ENCODE measurements at places on chromosomes 16 and 17. TPM values are rescaled to one million over a fixed set of nuclear protein-coding genes. Genes with fewer than 3 reads are reported as not detected.

The KRTAP4-1 gene
- not detected for total RNA-seq

The EVI2B gene
- total RNA-seq = not detected

The ADAD2 gene
- not detected for total RNA-seq

The BICDL2 gene
- not detected for total RNA-seq

The ZNF423 gene
- 1.2 TPM for total RNA-seq

The KCNJ2 gene
- 3.4 TPM for total RNA-seq

The MYH11 gene
- not detected for total RNA-seq

The TEKT5 gene
- total RNA-seq = not detected

The TBC1D28 gene
- total RNA-seq = not detected

The PLA2G10 gene
- total RNA-seq = 0.43 TPM

The TPSD1 gene
- total RNA-seq = not detected

The IRF8 gene
- 0.11 TPM for total RNA-seq

The BAHCC1 gene
- total RNA-seq = 5.6 TPM

The ACSM2A gene
- not detected for total RNA-seq

The MYCBPAP gene
- total RNA-seq = 2.0 TPM

The B4GALNT2 gene
- not detected for total RNA-seq

The HAS3 gene
- total RNA-seq = not detected

The CCL8 gene
- not detected for total RNA-seq

The KLHL10 gene
- 0.79 TPM for total RNA-seq

The SNX20 gene
- total RNA-seq = under 0.01 TPM

The FBF1 gene
- total RNA-seq = 28.7 TPM

The CCL11 gene
- total RNA-seq = not detected

The OR3A3 gene
- not detected for total RNA-seq

The HID1 gene
- 1.2 TPM for total RNA-seq

The TLCD1 gene
- 15.8 TPM for total RNA-seq

The ACSM5 gene
- not detected for total RNA-seq

The ABCC11 gene
- under 0.01 TPM for total RNA-seq

The CRYBA1 gene
- total RNA-seq = not detected

The CA5A gene
- total RNA-seq = not detected

The WNT9B gene
- total RNA-seq = not detected

The FNDC8 gene
- total RNA-seq = not detected

The CCL5 gene
- total RNA-seq = not detected

The STAT5B gene
- 9.4 TPM for total RNA-seq

The GUCY2D gene
- not detected for total RNA-seq

The TP53TG3B gene
- not detected for total RNA-seq

The DPEP2 gene
- not detected for total RNA-seq
